ENCODE measurements at places on chromosomes 3 and 15. TPM values are rescaled to one million over a fixed set of nuclear protein-coding genes. Genes with fewer than 3 reads are reported as not detected.

Gene RPS27L
- 48.1 TPM for total RNA-seq

Gene UTS2B
- total RNA-seq = 0.85 TPM

Gene POPDC2
- 11.5 TPM for total RNA-seq

Gene DNAJB8
- total RNA-seq = not detected

Gene MEX3B
- total RNA-seq = 17.1 TPM

Gene HCLS1
- 11.6 TPM for total RNA-seq

Gene SLC6A6
- 9.2 TPM for total RNA-seq

Gene RAD54L2
- 24.9 TPM for total RNA-seq

All from urinary bladder (tissue), 4 donors.